Right lobe of liver (tissue), 6 donors: ENCODE measurements at places on chromosomes 7 and 10. TPM values are rescaled to one million over a fixed set of nuclear protein-coding genes. Genes with fewer than 3 reads are reported as not detected.

Gene MGAM2
- 0.37 TPM for total RNA-seq

Gene PRLHR
- total RNA-seq, result not detected

Gene ASB10
- total RNA-seq, result not detected

Gene GTPBP4
- 6.6 TPM for total RNA-seq

Gene HOXA5
- total RNA-seq, result 0.37 TPM

Gene RBP4
- 6,222 TPM for total RNA-seq

Gene LIPF
- total RNA-seq, result not detected

Gene SEMA3C
- 0.51 TPM for total RNA-seq

Gene ATP5F1C
- total RNA-seq, result 215 TPM

Gene SPAG6
- not detected for total RNA-seq

Gene SSC4D
- total RNA-seq, result 1.6 TPM

Gene IFIT1B
- total RNA-seq, result not detected

Gene CASP2
- total RNA-seq, result 6.6 TPM

Gene AGAP4
- total RNA-seq, result 7.7 TPM

Gene SYCE1
- total RNA-seq, result 2.5 TPM

Gene PMPCB
- total RNA-seq, result 44.5 TPM

Gene SFRP4
- total RNA-seq, result 0.37 TPM

Gene HMX3
- not detected for total RNA-seq

Gene FAM237B
- not detected for total RNA-seq

Gene PCLO
- 0.29 TPM for total RNA-seq

Gene GNGT1
- not detected for total RNA-seq

Gene C10orf105
- total RNA-seq, result 0.05 TPM

Gene PTPN20
- 0.55 TPM for total RNA-seq

Gene ZNF3
- total RNA-seq, result 18.8 TPM

Gene PHKG1
- total RNA-seq, result 0.15 TPM

Gene UTF1
- total RNA-seq, result not detected

Gene CXCL12
- total RNA-seq, result 17.5 TPM

Gene FANK1
- total RNA-seq, result 0.18 TPM

Gene CALML5
- not detected for total RNA-seq

Gene OPN4
- total RNA-seq, result not detected

Gene SCRN1
- total RNA-seq, result 1.3 TPM

Gene TRIM73
- 4.7 TPM for total RNA-seq

Gene GAD2
- total RNA-seq, result not detected

Gene GBX1
- not detected for total RNA-seq

Gene PTF1A
- not detected for total RNA-seq

Gene SGCE
- total RNA-seq, result 12.9 TPM

Gene ZC3HAV1
- total RNA-seq, result 18.6 TPM

Gene IL2RA
- 3.1 TPM for total RNA-seq

Gene DDIT4
- total RNA-seq, result 51.7 TPM

Gene UPF2
- total RNA-seq, result 12.6 TPM

Gene HEPACAM2
- not detected for total RNA-seq

Gene BTBD16
- total RNA-seq, result 1.4 TPM

Gene PKD1L1
- total RNA-seq, result 0.16 TPM

Gene GCK
- total RNA-seq, result 5.9 TPM

Gene IRF5
- total RNA-seq, result 4.6 TPM

Gene WEE2
- not detected for total RNA-seq
